ENCODE measurements at places on chromosomes 4 and X.

- DNase-seq, result no peak
Measured at GRCh38 chrX:10620121-10620699, at the start of gene MID1. MID1 (minus strand) TSS chrX:10620585; CDS start chrX:10567547, 53,038 bp downstream.

GRCh38 chr4:88275516-88275915 is 8.8 kb downstream of the PPM1K start:
- DNase-seq, result no peak

GRCh38 chrX:122440832-122441231 is 743.2 kb upstream of the GRIA3 start:
- DNase-seq, result no peak

- DNase-seq, result no peak
Measured at GRCh38 chr4:119100655-119101054, 35.0 kb upstream of the MYOZ2 start.

GRCh38 chrX:68693481-68694434 is 46.3 kb downstream of the STARD8 start:
- DNase-seq, result no peak

- DNase-seq, result no peak
Measured at GRCh38 chrX:5051831-5052491, 1176.7 kb downstream of the NLGN4X start.

DNA sequence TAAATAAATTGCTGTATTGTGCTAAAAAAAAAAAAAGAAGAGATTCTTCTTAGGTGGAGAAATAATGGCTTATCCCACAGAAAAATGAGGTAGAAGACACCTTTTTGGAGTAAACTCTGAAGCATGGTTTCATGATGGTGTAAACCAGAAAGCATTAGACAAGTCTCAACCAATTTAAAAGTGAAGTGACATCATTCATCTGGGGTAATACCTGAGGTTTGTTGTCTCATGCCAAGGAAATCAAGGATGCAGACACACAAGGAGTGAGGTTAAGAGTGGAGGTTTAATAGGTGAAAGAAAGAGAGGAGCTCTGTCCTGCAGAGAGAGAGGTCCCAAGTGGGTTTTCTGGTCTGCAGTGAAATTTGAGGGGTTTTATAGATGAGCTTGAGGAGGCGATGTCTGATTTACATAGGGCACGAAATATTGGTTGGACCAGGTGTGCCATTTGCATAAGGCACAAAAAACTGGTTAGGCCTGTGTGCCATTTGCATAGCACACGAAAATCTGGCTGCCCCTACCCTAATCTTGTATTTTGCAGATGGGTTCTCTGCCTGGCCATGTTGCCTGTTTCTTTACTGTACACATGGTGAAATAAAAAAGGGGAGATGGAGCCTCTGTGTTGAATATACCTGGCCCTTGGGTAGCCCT is 25.0 kb upstream of the CWH43 start:
- no peak for DNase-seq

DNA sequence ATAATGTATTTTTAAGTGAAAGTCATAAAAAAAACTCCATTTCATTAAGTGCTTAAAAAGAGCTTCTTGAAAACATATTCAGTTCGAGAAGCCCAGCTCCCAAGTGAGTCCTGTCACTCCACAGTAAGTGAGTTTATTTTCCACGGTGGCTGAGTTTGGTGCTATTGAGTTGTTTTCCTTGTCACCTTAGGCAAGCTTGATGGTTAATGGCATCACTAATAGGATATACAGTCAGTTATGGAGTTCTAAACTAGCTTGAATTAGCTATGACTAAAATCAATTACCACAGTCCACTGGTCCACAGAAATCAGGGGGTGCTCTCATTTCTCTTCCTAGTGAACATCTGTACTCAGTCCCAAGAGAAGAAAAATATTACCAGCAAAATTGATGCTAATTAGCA is 1526.2 kb upstream of the IGFBP7 start:
- no peak for DNase-seq

GRCh38 chr4:87838205-87838604 is 5.4 kb downstream of the MEPE start:
- DNase-seq, result no peak

DNA sequence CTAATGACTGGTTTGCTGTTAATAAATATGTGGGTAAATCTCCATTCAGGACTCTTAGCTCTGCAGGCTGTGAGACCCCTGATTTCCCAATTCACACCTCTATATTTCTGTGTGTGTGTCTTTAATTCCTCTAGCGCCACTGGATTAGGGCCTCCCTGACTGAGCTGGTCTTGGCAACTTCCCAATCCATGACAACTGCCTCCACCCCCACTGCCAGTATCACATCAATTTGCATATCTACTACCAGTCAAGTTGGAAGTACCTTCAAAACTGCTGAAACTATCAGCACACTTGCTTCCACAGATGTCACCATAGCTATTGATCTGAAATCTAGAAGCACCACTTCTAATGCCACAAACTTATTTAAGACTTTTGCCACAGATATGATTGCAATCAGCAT is 27.6 kb downstream of the OPRPN start:
- DNase-seq, result no peak

DNA sequence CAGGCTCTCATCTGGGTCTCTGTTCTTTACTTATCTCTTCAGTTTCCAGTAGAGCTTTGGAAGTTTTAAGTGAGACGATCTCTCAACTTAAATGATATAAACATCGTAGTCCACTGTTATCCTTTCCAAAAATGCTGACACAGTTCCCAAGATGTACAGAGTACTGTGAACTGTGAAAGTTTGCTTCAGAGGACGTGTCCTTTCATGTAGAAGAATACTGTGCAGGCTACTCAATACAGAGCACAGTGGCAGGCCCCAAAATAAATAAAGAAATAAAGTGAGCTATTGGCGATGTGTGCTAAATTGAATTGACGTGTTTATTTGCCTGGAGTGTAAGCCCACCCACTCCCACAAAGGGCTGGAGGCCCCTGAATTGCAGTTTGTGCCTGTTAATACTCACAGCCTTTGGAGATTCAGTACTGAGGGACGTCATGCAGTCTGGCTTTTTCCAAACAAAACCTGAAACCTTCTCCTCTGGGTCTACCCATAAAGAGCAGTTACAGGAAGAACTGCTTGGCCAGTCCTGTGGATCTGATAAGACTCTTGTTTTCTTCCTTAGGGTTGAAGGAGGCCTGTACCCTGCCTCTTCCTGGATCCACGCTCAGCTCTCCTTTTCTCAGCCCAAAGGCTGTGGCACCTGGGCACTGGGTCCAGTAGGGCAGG is 66.1 kb downstream of the SOWAHB start:
- no peak for DNase-seq

DNA sequence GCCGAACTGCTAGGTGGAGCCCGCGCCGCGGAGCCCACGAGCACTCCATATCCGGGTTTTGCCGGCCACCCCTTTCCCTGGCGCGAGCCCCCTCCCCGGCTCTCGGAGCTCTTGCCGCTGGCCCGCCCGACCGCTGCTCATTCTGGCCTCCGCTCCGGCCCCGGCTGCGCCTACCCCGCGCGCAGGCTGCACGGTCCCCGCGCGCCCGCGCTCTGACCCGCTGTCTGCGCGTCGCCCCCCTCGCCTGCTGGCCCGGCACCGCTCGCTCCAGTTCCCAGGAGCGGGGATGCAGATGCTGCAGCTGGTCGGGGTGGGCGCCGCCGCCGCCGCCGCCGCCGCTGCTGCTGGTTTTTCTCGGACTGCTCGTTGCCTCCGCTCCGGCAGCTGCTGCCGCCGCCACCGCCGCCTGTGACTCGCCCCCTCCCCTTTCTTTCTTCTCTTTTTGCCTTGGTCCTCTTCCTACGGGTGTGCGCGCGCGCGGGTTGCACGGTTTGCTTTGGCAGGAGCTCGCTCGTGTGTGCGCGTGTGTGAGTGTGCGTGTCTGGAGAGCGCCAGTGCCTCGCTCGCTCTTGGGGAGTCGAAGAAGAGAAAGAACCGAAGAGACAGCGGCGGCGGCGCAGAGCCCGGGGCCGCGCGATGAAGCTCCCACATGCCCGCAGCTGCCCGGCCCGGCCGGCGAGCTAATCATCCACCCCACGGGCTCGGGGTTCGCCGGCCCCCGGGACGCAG is at the start of gene ADGRL3:
Gene ADGRL3 (plus strand): TSS at position 140 of the 729 bp plus-strand sequence.
- no peak for DNase-seq

GRCh38 chr4:38868059-38868960 is 704 bp downstream of the FAM114A1 start:
- DNase-seq, result no peak

- DNase-seq, result no peak
Measured at GRCh38 chr4:8547912-8548730, 32.1 kb upstream of the GPR78 start.

GRCh38 chr4:160514126-160514525 is 1411.2 kb downstream of the RAPGEF2 start:
- DNase-seq, result no peak

- DNase-seq, result no peak
Measured at GRCh38 chr4:144223661-144224060, 83.1 kb upstream of the GYPA start.

GRCh38 chr4:76904646-76905190 is 6.8 kb upstream of the SOWAHB start:
- DNase-seq, result no peak

- DNase-seq, result no peak
Measured at GRCh38 chr4:69360271-69360670, 80.0 kb downstream of the UGT2B28 start.

DNA sequence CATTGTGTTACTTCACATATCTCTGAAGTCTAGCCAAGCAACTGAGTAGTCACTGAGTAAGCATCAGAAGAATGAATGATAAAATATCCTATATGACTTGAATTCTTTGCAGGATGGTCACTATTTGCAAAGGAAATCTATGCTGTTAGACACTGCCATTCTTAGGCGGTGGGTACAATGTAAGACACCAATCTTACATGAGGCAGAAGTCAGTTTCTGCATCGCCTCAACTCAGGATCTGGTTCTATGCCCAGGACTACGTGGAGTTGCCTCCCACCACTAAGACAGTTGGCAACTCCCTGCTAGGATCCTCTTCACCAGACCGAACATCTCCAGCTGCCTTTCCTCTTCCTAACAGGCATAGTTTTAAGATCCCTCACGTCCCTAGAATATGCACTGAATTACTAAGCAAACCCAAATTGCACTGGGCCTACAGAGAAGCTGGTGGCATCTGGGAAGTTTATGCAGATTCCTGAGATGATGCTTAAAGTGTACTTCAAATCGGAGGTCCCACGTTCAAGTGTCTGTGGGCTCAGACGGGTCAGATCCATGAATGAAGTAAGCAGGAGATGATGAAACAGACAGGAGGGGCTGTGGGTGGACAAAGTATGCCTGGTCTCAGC is 45.6 kb downstream of the SEL1L3 start:
- DNase-seq, result no peak

GRCh38 chr4:54308110-54308509 is 79.0 kb downstream of the PDGFRA start:
- DNase-seq, result no peak

GRCh38 chr4:29805916-29806480 is 914.2 kb upstream of the PCDH7 start:
- DNase-seq, result no peak

All from activated CD8-positive, alpha-beta memory T cell treated with anti-CD3 and anti-CD28 coated beads for 1 hour (primary cell).